ENCODE measurements at places on chromosomes 12 and 14. TPM values are rescaled to one million over a fixed set of nuclear protein-coding genes. Genes with fewer than 3 reads are reported as not detected.

FOXN4 gene
- total RNA-seq, result 0.33 TPM

CFAP54 gene
- total RNA-seq, result not detected

FOXA1 gene
- 3.4 TPM for total RNA-seq

BIN2 gene
- not detected for total RNA-seq

KIF26A gene
- total RNA-seq, result 61.0 TPM

IL26 gene
- total RNA-seq, result not detected

SPATS2 gene
- total RNA-seq, result 30.2 TPM

- no peak for DNase-seq
Measured at GRCh38 chr12:24898606-24899005, 50.3 kb downstream of the BCAT1 start.

GRCh38 chr12:11884706-11885105 is 186.0 kb upstream of the BCL2L14 start:
- no peak for DNase-seq

- no peak for DNase-seq
Measured at GRCh38 chr12:91127306-91127705, 16.0 kb upstream of the LUM start.

GRCh38 chr14:103126873-103127304 is 3.6 kb downstream of the TNFAIP2 start:
- peak; percentile 95 for DNase-seq

GRCh38 chr14:87990682-87991081 is 2.3 kb downstream of the GALC start:
- no peak for DNase-seq

DNA sequence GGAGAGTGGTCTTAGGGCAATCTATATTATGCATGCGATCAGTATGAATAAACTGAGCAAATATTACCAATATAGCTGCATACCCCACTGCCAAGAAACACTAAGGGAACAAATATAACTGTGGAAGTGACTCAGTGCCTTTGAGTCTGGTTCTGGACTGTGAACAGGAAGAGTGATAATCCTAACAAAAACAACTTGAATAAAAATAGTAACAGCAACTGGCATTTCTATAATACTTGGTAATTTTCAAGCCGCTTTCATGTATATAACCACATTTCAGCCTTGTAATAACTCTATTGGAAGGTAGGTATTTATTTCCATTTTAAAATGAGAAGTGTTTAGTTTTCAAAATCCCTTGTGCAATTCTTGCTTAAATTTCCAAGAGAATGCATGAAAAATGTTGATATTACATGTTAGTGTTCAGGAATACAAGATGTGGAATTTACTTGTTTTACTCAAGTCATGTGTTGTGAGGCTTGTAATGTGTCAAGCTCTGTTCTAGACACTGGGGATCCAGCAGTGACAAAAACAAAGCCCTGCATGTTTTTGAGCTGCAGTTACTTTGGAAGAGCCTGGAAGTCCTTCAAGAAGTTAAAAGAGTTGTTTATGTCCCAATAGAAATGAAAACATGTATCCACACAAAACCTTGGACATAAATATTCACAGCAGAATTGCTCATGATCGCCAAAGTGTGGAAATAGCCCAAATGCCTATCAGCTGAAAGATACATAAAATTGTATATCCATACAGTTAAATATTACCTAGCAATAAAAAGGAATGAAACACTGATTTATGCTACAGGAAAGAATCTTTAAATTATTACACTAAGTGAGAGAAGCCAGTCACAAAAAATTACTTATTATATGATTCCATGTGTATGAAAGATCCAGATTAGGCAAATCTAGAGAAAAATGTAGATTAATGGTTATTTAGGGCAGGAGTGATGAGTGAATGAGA is 338.1 kb upstream of the TMEM132C start:
- DNase-seq, result no peak

GRCh38 chr14:55609681-55610080 is 29.7 kb downstream of the KTN1 start:
- no peak for DNase-seq

GRCh38 chr14:22973217-22974032 is 8.9 kb downstream of the AJUBA start:
- peak; percentile 72 for DNase-seq

DNA sequence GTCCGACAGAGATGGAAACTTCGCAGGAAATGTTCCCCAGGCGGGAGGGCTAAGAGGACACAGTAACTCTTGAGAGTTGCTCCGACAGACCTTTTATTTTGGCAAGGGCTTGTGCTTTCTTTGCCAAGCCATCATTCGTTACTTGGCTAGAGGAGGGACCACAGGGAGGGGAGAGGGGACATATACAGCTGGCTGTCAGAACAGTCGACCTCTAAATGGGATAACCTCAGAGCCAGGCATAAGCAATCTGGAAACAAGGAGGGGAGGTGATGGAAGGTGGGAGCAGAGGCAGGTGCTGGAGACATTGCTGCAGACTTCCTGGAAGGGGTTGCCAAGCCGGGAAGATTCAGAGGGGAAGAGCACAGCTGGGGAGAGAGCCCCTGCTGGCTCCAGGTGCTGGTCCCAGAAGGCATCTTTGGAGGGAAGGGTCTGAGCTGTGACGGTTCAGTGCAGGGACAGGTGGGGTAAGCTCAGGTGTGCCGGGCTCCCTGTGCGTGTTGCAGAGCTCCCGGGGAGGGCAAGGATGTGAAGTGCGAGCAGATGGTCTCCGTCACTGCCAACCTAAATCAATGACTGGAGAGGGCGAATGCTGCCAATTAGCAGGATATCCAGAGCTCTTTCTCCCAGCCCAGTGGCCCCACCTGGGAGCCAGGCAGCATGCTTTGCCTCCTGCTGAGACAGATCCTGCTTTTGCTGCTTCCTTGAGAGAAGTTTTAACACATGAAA is 50.1 kb downstream of the CHST11 start:
- DNase-seq, result peak; percentile 53

DNA sequence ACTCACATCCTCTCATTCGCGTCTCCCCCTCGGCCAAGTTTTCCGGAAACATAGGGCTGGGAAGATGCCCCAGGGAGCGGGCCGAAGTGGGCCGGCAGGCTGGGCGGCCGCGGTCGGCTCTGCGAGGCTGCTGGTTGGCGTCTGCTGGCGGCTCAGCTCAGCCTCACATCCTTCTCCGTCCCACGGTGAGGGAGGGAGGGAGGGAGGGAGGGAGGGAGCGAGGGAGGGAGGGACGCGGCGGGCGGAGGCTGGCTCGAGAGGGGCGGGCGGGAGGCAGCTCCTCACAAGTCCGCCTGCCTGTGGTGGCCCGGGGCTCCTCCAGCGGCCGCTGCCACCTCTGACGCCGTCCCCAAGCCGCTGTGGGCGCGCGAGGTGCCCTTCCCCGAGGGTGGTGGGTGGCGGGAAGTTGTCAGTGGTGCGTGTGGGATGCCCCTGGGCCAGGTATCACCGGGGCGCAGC is 93.8 kb downstream of the RFLNA start:
- peak; percentile 95 for DNase-seq

DNA sequence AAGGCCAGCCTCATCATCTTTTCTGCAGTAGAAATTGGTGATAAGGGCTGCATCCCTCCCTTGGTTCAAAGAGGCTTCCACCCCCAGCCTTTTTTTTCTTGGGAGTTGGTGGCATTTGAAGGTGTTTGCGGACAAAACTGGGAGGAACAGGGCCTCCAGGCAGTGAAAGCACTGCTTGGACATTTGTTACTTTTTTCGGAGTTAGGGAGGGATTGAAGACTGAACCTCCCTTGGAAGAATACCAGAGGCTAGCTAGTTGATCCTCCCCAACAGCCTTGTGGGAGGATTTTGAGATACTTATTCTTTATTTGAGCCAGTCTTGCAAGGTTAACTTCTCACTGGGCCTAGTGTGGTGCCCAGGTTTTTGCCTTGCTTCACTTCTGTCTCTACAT is 3.2 kb downstream of the PABPN1 start:
- no peak for DNase-seq

DNA sequence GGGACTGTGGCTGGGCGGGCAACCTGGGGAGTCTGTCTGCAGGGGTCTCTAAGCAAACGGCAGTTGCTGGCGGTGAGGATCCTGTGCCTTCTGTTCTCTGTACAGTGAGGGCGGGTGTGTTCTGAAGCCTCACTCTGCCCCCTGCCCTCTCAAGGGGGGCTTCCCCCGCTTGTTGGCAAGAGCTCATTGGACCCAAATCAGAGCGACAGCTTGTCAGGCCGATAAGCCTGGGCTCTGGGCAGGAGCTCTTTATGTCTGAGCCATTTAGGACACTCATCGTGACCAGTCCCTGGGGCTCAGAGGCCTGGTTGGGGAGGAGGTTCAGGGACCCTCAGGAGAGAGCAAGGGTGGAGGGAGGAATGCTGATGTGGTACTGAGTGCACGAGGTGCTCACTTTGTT is 136.0 kb downstream of the TSPAN9 start:
- no peak for DNase-seq

DNA sequence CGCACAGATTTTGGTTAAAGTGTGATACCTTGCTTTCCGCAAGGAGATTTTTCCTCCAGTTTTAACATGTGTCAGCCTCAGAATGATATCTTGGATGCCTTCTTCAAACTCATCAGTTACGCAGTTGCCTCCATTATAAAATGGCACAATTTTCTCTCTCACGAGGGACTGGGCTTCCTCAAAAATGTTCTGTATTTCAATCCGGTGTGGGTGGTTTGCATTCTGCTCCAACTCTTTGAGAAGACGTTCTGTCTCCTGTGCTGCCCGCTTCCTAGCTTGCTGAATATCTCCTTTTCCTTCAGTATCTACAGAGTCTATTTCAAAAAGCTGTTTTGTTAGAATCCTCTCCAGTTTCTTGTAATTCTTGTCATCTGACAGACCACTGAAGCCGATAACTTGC is 1.8 kb downstream of the BAG5 start:
- no peak for DNase-seq

DNA sequence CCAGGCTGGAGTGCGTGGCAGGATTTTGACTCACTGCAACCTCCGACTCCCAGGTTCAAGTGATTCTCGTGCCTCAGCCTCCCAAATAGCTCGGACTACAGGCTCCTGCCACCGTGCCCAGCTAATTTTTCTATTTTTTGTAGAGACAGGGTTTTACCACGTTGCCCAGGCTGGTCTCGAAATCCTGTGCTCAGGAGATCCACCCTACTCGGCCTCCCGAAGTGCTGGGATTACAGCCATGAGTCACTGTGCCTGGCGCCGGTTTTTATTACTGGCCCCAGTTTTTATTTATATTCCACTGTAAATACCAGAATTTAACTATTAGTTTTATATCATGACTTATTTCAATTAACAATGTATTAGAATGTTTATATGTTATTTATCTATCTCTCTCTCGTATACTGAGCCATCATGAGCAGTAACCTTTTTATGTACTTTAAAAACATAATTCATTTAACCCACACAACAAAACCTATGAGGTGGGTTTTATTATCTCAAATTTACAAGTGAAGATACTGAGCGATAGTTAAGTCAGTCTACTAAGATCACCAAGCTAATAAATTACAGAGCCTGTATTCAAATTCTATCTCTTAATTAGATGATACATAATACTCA is 47.8 kb downstream of the HECTD1 start:
- DNase-seq, result no peak

DNA sequence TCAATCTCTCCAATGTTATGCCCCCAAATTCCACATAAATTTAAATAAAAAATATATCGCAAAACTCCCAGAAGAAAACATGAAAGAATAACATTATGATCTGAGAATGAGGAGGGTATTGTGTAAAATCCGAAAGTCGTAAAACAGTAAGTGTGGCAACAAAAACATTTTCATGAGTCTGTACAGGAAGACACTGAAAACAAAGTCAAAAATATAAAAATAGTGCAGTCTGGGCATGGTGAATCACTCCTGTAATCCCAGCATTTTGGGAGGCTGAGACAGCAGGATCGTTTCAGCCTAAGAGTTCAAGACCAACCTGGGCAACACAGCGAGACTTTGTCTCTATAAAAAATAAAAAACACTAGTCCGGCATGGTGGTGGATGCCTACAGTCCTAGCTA is 57.1 kb downstream of the SPTLC2 start:
- DNase-seq, result no peak

DNA sequence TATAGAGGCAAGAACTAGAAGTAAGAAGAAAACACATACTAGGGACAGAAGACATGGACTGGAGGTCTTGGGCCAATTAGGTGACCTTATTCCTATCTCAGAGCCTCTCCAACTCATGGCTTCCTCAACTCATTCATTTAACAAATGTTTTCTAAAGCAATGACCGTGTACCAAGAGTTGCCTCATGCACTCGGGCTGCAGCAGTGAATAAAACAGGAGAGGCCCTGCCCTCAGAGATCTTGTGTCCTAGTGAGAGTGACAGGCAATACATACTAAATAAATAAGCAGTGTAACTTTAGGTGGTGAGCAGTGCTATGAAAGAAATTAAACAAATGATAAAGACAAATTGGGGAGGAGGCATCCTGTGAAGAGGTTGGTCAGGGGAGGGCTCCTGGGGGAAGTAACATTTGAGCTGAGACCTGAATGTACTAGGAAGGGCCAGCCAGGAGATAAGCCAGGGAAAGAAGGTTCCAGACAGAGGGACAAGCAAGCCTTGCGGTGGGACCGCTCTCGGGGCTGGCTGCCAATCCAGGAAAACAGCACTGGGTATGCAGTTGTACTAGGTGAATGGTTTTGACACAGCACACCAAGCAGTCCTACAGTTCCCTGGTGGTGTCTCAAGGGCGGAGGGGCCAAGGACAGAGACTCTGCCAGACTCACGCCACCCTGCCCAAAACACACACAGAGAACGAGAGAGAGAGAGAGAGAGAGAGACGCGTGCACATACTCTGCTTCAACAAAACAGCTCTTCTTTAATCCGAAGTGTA is 1.3 kb downstream of the NINJ2 start:
- DNase-seq, result peak; percentile 21

- DNase-seq, result no peak
Measured at GRCh38 chr14:80634106-80634758, 307.3 kb downstream of the CEP128 start.

- DNase-seq, result no peak
Measured at GRCh38 chr14:62592877-62593276, 452.4 kb downstream of the KCNH5 start.

DNA sequence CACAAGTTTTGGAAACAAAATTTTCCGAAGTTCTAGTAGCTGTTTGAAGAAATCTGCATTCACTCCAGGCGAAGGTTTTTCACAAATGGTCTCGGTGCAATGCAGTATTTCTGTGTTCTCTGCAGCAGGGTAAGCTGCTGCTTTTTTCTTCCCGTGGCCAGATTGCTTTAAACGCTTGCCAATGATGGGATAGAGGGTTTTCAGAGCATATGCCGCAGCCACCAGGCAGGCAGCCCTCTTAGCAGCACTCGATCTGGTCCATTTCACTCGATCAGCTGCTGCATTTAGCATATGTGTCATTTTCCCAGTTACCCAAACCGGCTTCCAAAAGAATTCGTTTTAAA is 315 bp downstream of the ABCD2 start:
- no peak for DNase-seq

Measured in H7 (cell line).